ENCODE measurements at places on chromosomes 7 and 10.

- no peak for DNase-seq
These were observed 131.4 kb downstream of the GPAM start for GRCh38 chr10:112052166-112052565.

DNA sequence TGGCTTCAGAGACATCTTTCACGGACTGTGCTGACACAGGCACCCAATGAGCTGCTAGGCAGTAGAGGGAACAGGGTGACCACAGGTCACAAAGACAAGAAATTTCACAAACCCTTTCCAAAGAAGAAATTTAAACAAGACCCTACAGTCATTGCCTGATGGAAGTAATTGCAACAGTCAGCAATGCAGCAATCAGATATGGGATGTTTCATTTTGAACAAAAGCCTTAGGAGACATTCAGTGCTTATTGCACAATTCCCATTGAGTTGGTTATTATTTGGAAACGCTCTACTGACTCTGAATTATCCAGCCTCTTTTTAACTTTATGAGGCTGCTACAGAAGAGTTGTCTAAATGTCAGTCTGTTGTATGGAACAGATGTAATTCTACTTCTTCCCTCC lies 85.5 kb downstream of the ETV1 start:
- no peak for DNase-seq

DNA sequence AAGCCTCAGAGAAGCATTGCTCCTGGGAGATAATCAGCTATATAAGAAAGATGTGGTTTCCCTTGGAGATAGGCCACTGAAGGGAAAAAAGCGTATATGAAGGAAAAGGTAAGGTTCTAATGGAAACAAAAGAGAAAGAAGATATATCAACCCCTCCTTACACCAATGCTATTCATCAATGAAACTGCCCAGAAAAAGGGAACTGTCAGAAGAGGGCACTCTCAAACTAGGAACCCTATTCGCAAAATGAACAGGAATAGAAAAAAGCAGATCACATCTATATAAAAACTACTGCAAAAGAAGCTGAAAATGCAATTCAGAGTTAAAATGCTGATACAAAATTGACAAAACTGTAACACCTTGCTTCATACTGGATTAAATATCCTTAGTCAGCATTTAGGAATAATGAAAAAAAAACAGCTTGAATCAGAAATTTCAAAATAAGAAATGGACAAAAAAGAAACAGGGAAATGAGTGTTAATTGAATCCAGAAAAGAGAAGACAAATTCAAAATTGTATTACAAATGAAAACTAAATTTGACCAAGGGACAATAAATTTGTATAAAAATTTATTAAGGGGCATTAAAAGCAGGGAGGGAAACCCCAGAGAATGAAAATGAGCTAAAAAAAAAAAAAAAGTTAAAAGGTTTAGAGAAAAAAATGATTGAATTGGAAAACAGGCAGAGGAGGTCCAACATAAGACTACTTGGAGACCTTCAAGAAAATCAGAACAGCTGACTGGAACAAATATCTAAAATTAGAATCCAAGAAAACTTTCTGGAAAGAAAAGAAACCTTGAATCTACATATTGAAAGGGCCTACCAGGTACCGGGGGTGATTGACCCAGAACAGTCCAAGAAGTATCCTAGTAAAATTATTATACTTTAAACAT lies 17.9 kb downstream of the NHLRC2 start:
- no peak for DNase-seq

DNA sequence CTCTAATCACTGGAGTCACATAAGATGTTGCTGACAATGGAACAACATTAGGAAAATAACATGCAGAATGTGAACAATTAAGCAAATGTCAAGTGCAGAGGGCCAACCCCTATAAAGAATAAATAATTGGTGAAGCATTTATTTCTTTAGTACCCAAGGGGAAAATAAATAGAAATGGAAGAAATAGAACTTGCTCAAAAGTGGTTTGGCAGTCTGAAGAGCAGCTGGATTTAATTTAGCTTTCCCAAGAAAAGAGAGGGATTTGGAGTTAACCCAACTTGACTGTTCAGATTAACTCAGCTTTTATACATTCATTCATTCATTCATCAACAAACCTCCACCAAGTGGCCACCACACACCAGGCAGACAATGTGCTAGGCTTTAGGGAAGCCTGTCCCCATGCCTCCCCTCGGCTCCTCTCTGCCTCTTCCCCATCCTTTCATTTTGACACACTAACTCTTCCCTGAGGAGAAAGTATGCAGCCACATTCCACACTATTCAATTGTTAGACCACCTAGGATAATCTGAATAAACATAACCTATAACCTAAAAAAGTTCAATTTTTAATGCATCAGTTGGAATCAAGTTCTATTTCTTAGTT lies 295.5 kb downstream of the AHR start:
- no peak for DNase-seq

- no peak for DNase-seq
These were observed 264.3 kb downstream of the RPS24 start for GRCh38 chr10:78297997-78298396.

GRCh38 chr10:81688459-81688858 lies 186.5 kb upstream of the NRG3 start:
- DNase-seq, result no peak

All from stimulated activated CD4-positive, alpha-beta T cell treated with anti-CD3 and anti-CD28 coated beads, Interleukin-2, amount 100 ng/mL, for 24 hours (primary cell).